ENCODE measurements at places on chromosomes 5 and 9.

DNA sequence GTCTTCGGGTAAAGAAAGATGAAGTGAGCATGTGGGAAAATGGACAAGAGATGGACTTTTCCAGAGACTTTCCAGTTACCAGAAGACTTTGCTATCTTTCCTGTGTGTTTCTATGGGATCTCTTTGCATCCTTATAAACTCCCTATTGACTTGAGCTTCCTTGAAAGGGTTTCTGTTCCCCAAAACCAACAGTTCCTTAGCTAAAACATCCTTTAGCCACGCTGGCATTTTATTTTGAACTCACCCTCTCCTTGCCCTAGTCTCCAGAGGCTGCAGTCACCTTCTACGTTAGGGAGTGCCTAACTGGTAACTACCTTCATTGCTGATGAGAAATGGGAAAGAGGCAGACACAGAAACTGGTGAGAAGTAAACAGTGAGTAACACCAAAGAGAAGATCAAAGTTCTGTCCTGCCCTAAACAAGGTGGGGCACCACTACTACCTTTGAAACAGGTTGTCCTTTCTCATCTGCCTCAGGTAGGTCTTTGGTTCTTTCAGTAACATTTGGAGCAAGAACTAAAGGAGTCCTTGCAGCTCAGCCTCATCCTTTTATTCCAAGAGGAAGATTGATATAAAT is 402.9 kb downstream of the ENC1 start:
- DNase-seq: no peak

- no peak for DNase-seq
These were observed 457.3 kb downstream of the RAB3C start for GRCh38 chr5:59040024-59040803.

- no peak for DNase-seq
These were observed 49.8 kb downstream of the SYK start for GRCh38 chr9:90851444-90851843.

DNA sequence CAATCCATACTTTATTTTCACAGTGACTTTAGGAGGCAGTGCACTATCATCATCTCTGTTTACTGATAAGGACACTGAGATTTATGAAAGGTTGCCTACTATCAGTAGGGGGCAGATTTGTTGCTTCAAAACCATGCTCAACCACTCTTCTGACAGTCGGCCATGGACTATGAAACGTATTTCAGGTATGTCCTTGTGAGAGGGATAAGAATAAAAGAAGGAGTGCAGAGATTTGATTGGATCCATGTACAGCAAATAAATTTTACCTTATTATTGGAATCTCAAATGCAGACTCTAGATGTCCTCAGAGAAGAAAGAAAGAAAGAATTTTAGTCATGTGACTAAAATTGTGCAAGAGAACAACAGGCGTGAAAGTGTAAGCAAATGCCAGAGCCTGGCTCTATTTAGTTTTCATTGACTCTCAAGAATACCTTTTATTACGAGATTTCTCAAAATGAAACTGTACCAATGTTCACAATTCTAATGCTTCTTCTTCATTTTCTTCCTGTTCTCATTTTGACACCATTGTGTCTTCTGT is 296.6 kb upstream of the RASA1 start:
- DNase-seq: no peak
